ENCODE measurements at places on chromosomes 2 and 18. TPM values are rescaled to one million over a fixed set of nuclear protein-coding genes. Genes with fewer than 3 reads are reported as not detected.
A peak's percentile ranks its signal among the peaks of the same experiment; 100 is the strongest.

DNA sequence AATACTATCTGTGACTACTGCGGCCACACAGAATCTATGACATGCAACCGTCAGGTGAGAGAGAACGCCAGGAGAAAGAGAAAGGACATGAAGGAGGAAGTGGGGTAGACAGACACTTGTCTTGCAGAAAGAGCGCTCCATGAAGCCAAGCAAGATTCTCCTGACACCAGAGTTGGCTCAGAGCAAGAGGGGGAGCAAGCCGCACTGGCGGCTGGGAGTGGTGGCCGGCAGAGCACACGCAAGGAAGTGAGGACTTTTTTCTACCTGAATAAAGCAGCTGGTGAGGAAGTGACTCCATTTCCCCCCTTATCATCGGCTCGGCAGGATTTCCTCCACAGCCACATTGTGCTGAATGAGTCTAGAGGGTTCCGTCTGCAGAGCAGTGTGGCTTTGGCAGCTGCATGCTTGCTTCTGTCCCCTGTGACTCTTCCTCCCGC lies 181.6 kb downstream of the BCL2 start:
- H3K4me3 ChIP-seq = no peak overlapping the region
- DNase-seq = no peak
- no peaks in the 10 kb centered on the region for H3K36me3 ChIP-seq
- peaks cover 2% of the 10 kb centered on the region for H3K27me3 ChIP-seq
- no peak overlapping the region for H3K27ac ChIP-seq

- H3K27me3 ChIP-seq = no peaks in the 10 kb centered on the region
- no peaks in the 10 kb centered on the region for H3K36me3 ChIP-seq
- peaks cover 10% of the 10 kb centered on the region for H3K4me1 ChIP-seq
- no peak overlapping the region for H3K27ac ChIP-seq
Measured at GRCh38 chr2:37857575-37858399, 67.3 kb upstream of the RMDN2 start.

DNA sequence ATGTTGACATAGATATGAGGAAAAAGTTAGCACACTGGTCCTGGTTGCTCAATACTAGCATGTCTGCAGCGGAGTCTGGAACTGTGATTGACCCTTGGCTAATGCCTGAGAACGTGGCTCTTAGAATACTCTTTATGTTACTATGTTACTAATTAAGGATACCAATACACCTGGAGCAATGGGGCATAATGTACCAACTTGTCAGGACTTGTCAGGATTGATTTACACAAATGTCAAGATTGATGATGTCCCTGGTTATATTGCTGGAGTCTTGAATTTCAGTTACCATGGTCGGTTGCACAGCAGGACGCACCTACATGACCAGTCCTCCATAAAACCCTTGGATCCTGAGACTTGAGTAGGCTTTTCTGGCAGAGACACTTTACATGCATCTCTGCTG lies 810.9 kb downstream of the CPS1 start:
- H3K27me3 ChIP-seq = no peaks in the 10 kb centered on the region
- H3K27ac ChIP-seq = no peak overlapping the region

DNA sequence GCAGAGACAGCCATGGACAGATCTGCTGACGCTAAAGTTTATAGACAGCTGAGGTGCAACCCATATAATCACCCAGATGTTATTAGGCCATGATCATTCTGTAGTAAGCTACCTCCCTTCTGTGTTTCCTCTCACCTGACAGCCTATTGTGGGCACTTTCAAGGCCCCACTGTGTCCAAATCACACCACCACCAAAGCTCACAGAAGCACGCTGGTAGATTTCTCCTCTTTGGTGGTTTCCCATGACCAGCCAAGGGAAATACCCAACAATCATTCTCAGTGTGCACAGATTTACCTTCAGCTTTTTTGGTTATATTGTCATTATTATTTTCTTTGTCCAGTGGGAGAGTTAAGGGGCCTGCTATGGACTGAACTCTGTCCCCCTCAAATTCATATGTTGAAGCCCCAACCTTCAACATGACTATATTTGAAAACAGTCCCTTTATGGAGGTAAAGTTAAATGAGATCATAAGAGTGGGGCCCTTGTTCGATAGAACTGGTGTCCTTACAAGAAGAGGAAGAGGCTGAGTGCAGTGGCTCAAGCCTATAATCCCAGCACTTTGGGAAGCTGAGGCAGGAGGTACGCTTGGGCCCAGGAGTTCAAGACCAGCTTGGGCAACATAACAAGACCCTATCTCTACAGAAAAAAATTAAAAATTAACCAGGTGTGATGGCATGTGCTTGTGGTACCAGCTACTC lies 74.0 kb upstream of the MSH6 start:
- no peaks in the 10 kb centered on the region for H3K4me1 ChIP-seq
- H3K36me3 ChIP-seq = no peaks in the 10 kb centered on the region
- H3K27me3 ChIP-seq = no peaks in the 10 kb centered on the region
- H3K27ac ChIP-seq = no peak overlapping the region
- H3K4me3 ChIP-seq = no peak overlapping the region
- no peak for DNase-seq

DNA sequence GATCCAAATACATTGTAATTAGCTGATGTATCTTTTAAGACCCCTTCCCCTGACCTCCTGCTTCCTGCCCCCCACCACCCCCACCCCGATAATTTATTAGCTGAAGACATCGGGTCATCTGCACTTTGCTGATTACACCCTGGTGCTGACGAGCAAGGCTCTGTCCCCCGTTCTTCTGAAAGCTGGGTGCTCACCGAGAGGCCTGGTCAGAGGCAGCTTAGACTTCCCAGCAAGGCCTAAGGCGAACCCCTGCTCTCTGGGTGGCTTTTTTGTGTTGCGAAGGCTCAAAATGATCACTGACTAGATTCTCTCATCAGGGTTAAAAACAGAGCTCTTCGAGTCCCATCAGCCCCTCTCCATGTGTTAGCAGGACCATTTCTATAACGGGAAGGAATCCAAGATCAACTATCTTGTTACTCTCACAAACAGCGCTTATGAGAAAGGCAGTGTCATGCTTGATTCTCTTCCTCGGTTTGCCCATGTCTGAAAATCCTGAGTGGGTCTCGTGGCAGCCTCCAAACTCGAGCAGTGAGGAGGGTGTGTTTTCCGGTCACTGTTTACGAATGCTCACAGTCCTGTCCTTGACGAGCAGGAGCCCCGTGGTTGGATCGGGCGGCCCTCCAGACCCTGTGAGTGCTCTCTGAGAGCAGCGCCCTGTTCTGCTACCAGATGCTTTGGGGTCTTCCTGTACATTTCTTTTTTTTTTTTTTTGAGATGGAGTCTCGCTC lies 201.6 kb downstream of the HDAC4 start:
- H3K27me3 ChIP-seq = no peaks in the 10 kb centered on the region
- DNase-seq = peak; percentile 50
- H3K36me3 ChIP-seq = peaks cover 3% of the 10 kb centered on the region
- no peak overlapping the region for H3K4me3 ChIP-seq
- peak overlapping the region; percentile 75 for H3K27ac ChIP-seq

DNA sequence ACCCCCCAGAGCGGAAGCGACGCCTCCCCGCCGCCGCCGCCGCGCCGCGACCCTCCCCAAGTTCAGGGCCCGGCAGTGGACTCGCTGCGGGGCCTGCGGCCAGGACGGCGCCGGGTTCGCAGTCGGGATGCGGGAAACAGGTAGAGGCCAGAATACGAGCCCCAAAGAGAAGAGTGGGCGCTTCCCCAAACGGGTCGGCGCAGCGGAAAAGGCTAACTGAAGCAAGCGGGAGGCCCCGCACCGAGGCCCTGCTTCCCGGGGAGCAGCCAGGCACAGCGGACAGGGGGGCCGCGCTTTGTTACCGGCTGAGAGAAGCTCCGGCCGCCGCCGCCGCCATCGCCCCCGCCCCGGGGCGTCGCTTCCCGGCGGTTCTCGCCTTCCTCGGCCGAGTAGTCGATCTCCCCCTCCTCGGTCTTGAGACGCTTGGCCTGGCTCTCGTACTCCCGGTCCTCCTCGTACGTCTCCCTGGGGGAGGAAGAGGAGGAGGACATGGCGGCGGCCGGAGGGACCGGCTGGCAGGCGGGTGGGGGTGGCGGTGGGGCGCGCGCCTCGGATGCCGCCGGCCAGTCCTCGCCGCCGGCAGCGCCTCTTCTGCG lies 494 bp downstream of the HNRNPLL start:
- no peaks in the 10 kb centered on the region for H3K27me3 ChIP-seq
- DNase-seq = no peak
- no peaks in the 10 kb centered on the region for H3K36me3 ChIP-seq
- peak overlapping the region; percentile 95 for H3K27ac ChIP-seq
- peak overlapping the region; percentile 88 for H3K4me3 ChIP-seq
- peaks cover 14% of the 10 kb centered on the region for H3K4me1 ChIP-seq

- H3K4me1 ChIP-seq = no peaks in the 10 kb centered on the region
- no peaks in the 10 kb centered on the region for H3K27me3 ChIP-seq
- no peak for DNase-seq
- no peak overlapping the region for H3K4me3 ChIP-seq
Measured at GRCh38 chr18:63545000-63545399, 2.8 kb downstream of the SERPINB12 start.

- no peaks in the 10 kb centered on the region for H3K4me1 ChIP-seq
- no peak overlapping the region for H3K4me3 ChIP-seq
- H3K36me3 ChIP-seq = no peaks in the 10 kb centered on the region
- H3K27ac ChIP-seq = no peak overlapping the region
Measured at GRCh38 chr2:25400576-25401216, 59.0 kb upstream of the DNMT3A start.

DNA sequence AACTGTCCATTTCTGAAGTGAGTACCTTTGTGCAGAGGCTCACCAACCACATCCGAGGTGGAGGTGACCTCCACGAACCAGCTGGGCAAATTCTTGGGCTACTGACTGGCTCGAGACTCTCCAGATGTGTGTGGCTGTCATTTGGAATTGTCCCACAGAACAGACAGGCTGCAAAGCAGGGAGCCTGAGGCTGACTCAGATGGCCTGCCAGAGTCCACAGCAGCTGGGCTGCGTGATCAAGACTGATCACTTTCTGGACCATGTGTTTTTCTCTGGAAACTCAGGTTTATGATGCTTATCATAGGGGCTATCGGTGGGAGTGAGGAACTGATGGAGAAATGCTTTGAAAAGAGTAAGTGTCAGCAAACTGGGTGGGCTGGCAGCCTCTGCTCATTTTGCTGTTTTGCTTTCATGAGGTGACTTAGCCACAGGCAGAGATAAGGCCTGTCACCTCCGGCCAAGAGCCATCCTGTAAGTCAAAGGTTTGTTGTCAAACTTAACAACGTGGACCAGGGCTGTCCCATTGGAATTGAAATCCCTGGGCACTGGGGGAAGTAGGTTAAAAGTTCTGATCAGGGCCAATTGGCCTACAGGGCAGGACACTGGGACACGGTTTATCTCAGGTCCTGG lies 120.4 kb downstream of the LIPG start:
- H3K4me1 ChIP-seq = no peaks in the 10 kb centered on the region
- H3K27me3 ChIP-seq = no peaks in the 10 kb centered on the region
- peak; percentile 35 for DNase-seq
- no peaks in the 10 kb centered on the region for H3K36me3 ChIP-seq

DNA sequence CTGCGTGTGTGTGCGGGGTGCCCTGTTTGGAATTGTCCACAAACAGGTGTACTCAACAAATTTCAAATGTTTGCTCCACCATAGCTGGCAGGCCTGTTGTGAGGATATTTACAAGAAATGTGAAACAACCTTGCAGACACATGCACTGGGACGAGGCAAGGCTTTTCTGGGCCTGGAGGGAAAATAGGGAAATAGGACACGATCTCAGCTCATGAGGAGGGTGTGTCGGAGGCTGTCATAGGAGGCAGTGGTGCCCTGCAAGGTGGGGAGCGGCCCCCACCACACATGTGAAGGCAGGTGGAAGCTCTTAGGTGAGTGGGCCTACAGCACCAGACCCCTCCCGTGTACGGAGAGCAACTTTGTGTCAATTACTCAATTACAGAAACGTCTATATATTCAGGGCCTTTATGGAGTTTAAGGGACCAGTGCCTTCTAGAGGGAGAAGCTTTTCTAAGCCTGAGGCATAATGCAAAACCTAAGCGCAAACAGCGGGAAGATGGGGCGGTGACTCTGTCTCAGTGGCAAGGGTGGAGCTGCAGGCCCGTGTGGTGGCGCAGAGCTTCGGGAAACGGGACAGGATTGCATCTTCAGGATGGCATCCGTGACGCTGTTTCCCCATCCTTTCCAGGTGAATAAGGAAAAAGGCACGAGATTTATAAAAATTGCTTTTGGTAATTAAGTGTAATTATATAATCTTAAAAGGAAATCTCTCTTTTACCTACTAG lies 48.0 kb downstream of the RNF144A start:
- DNase-seq = no peak
- no peaks in the 10 kb centered on the region for H3K27me3 ChIP-seq

DNA sequence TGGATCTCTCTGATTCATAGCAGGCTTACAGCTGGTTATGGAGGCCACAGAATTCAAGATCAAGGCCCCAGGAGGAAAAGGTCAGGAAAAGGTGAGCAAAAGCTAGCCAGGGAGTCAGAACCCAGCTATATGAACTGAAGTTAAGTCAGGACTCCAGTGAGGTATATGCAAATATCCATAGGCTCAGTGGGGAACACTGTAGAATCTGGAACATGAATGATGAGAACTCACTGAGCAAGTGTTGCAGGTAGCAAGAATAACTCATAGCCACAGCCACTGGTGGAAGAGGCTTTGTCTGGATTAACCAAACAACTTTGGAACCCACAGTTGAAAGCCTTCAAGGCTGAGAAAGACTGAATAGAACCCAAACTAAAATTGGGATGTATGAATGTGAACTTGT lies 24.7 kb downstream of the COBLL1 start:
- no peaks in the 10 kb centered on the region for H3K36me3 ChIP-seq
- no peak overlapping the region for H3K4me3 ChIP-seq
- H3K4me1 ChIP-seq = no peaks in the 10 kb centered on the region
- no peak for DNase-seq
- H3K27ac ChIP-seq = no peak overlapping the region
- H3K27me3 ChIP-seq = no peaks in the 10 kb centered on the region

The TRIM54 gene
- not detected for total RNA-seq

DNA sequence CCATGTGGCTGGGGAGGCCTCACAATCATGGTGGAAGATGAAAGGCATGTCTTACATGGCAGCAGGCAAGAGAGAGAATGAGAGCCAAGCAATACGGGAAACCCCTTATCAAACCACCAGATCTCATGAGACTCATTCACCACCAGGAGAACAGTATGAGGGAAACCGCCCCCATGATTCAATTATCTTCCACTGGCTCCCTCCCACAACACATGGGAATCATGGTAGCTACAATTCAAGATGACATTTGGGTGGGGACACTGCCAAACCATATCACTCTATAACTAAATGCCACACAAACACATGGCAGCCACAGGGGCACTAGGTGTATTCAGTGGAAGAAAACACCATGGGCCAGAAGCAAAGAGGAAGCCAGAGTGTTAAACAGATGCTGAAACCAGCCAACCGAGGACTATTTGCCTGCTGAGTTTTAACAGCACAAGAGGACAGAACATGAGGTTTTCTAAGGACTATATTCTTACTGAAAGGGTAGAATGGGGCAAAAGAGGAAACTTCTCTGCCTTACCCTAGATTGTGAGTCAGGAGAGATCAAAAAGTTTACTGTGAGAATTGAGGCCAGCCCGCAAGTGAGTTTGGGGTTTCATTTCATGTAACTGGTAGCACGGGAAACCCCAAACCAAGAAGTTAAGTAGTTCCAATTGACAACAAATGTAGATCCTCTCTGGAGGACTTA lies 49.2 kb downstream of the SIGLEC15 start:
- peak; percentile 56 for DNase-seq
- H3K36me3 ChIP-seq = peaks cover 13% of the 10 kb centered on the region
- no peak overlapping the region for H3K27ac ChIP-seq
- H3K4me3 ChIP-seq = no peak overlapping the region
- no peaks in the 10 kb centered on the region for H3K4me1 ChIP-seq

The C18orf63 gene
- not detected for total RNA-seq
